Stimulated activated CD8-positive, alpha-beta memory T cell treated with anti-CD3 and anti-CD28 coated beads, Interleukin-15, amount 100 ng/mL, for 1 hour (primary cell): ENCODE measurements at places on chromosomes 2 and 18.

DNA sequence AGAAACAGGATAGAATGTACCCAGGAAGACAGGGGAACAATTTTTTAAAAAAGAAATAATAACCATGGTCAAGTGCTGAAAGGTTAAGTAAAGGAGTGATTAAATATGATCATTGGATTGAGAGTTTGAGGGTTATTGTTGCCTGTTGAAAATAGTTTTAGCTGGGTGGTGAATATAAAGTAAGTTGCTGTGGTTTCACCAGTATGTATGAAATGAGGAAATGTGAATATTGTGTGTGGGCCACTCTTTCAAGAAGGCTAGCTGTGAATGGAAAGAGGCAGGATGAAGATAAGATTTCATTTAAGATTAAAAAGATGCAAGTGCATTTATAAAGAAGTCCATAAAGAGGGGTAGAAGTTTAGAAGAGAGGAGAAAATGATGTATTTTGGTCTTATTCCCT lies 53.8 kb downstream of the GULP1 start:
- no peak for DNase-seq

- no peak for DNase-seq
These were observed 150.9 kb downstream of the EHBP1 start for GRCh38 chr2:62856228-62857040.

- DNase-seq = no peak
These were observed 108.4 kb upstream of the OTOS start for GRCh38 chr2:240248721-240249422.

- no peak for DNase-seq
These were observed 80.8 kb downstream of the RHBDD1 start for GRCh38 chr2:226916669-226917068.

DNA sequence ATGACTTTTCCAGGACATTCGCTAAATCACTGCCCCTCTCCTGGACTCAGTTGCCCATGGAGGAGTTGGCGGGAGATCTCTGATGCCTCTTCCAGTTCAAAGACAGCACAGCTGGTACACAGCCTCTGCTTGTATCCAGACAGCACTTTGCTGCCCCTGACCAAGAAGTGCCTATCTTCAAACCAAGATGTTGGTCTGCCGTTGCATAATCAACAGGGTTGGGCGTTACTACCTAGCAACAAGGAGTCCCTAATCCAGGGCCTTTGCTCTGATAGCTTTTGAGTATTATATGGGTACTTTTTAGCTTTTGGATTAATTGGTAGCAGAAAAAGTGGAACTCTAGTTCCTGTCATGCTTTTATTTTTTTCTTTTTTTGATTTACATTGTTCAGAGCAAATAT lies 166.6 kb downstream of the FAM210A start:
- no peak for DNase-seq

GRCh38 chr18:63078471-63078870 lies 241.1 kb downstream of the BCL2 start:
- no peak for DNase-seq

DNA sequence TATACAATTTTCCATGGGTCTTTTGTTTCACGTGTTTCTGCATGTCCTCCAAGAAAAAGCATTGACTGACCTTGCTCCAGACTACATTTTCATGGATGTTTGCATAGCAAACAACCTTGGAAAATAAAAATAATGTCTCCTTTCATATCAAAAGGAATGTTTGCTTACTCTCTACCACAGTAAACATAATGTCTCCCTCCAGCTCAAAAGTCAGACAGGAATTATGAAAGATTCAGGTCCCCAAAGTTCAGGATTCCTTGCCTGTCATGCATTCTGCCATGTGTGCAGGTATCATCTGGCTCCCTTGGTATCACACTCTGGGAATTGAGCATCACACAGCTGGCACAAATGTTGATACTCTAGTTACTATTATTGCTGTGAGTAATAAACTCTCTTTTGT lies 103.1 kb upstream of the ZC3H15 start:
- no peak for DNase-seq
